ENCODE measurements at places on chromosomes 7 and 10. TPM values are rescaled to one million over a fixed set of nuclear protein-coding genes. Genes with fewer than 3 reads are reported as not detected.

RASA4 gene
- 20.1 TPM for polyA plus RNA-seq

EBLN1 gene
- not detected for polyA plus RNA-seq

OR13A1 gene
- polyA plus RNA-seq: 0.55 TPM

HOXA4 gene
- polyA plus RNA-seq: not detected

TMEM270 gene
- not detected for polyA plus RNA-seq

ENTPD7 gene
- polyA plus RNA-seq: 0.99 TPM

FAM25A gene
- not detected for polyA plus RNA-seq

ANKRD2 gene
- polyA plus RNA-seq: not detected

ZPBP gene
- not detected for polyA plus RNA-seq

MACC1 gene
- polyA plus RNA-seq: 1.2 TPM

NEUROG3 gene
- not detected for polyA plus RNA-seq

SYT15 gene
- 0.45 TPM for polyA plus RNA-seq

SH2D4B gene
- polyA plus RNA-seq: not detected

GPR15LG gene
- polyA plus RNA-seq: not detected

GPR26 gene
- polyA plus RNA-seq: not detected

ZNF862 gene
- polyA plus RNA-seq: 4.3 TPM

PLA2G12B gene
- polyA plus RNA-seq: not detected

KAZALD1 gene
- polyA plus RNA-seq: not detected

OGDHL gene
- polyA plus RNA-seq: not detected

SPDYE18 gene
- not detected for polyA plus RNA-seq

SEMA3E gene
- not detected for polyA plus RNA-seq

MYOF gene
- polyA plus RNA-seq: not detected

PHKG1 gene
- polyA plus RNA-seq: not detected

COL28A1 gene
- not detected for polyA plus RNA-seq

CALML3 gene
- polyA plus RNA-seq: not detected

TUBB8 gene
- polyA plus RNA-seq: 0.59 TPM

PRF1 gene
- polyA plus RNA-seq: 24.3 TPM

HMX3 gene
- polyA plus RNA-seq: not detected

GRM3 gene
- not detected for polyA plus RNA-seq

PTF1A gene
- polyA plus RNA-seq: not detected

ZNF804B gene
- not detected for polyA plus RNA-seq

CH25H gene
- polyA plus RNA-seq: not detected

ENTPD1 gene
- 48.0 TPM for polyA plus RNA-seq

IFIT1B gene
- polyA plus RNA-seq: not detected

OR6B1 gene
- polyA plus RNA-seq: not detected

LRGUK gene
- 0.08 TPM for polyA plus RNA-seq

OR2A7 gene
- 1.1 TPM for polyA plus RNA-seq

FRG2B gene
- not detected for polyA plus RNA-seq

HDAC9 gene
- 81.2 TPM for polyA plus RNA-seq

COL26A1 gene
- polyA plus RNA-seq: not detected

NPC1L1 gene
- polyA plus RNA-seq: not detected

THSD7A gene
- polyA plus RNA-seq: not detected

DDC gene
- not detected for polyA plus RNA-seq

FAM131B gene
- polyA plus RNA-seq: 0.38 TPM

RAB11FIP2 gene
- polyA plus RNA-seq: 14.3 TPM

TBC1D12 gene
- polyA plus RNA-seq: 2.9 TPM

AKR1B15 gene
- not detected for polyA plus RNA-seq

LDB3 gene
- 0.13 TPM for polyA plus RNA-seq

PRRT4 gene
- polyA plus RNA-seq: 0.21 TPM

MMRN2 gene
- polyA plus RNA-seq: not detected

A1CF gene
- not detected for polyA plus RNA-seq

NKX1-2 gene
- polyA plus RNA-seq: not detected

ITGA8 gene
- not detected for polyA plus RNA-seq

ZNF277 gene
- 16.5 TPM for polyA plus RNA-seq

MEIG1 gene
- polyA plus RNA-seq: 2.4 TPM

MEST gene
- polyA plus RNA-seq: 5.7 TPM

ENKUR gene
- polyA plus RNA-seq: 2.7 TPM

IFIT1 gene
- polyA plus RNA-seq: 8.5 TPM

CLRN3 gene
- not detected for polyA plus RNA-seq

GRID2IP gene
- polyA plus RNA-seq: 0.09 TPM

Data from IgD-negative memory B cell (primary cell).